NCI-H460 (cell line): ENCODE measurements at places on chromosomes 7 and 10.

- DNase-seq, result no peak
These were observed 83.9 kb upstream of the SDK1 start for GRCh38 chr7:3217166-3217565.

GRCh38 chr10:76514869-76515268, 1083.4 kb downstream of the LRMDA start:
- DNase-seq, result no peak

DNA sequence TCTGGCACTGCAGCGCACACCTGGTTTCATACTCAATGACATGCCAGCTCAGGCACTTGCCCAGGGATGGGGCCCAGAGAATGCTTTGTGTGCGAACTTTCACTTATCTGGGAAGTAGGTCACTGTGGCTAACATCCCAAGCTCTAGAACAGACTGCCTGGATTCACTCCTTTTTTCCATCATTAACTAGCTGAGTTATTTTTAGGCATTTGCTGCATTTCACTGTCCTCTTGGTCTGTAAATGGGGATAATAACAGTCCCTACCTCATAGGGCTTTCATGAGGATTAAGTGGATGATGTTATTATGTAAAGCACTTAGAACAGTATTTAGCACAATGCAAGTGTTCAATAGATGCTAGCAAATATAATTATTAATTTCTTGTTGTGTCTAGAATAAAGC, 98.7 kb upstream of the DOCK1 start:
- no peak for DNase-seq

- DNase-seq, result no peak
These were observed 128.3 kb upstream of the POT1 start for GRCh38 chr7:125057963-125058362.

GRCh38 chr10:44366941-44367630, 17.8 kb downstream of the CXCL12 start:
- DNase-seq, result no peak

DNA sequence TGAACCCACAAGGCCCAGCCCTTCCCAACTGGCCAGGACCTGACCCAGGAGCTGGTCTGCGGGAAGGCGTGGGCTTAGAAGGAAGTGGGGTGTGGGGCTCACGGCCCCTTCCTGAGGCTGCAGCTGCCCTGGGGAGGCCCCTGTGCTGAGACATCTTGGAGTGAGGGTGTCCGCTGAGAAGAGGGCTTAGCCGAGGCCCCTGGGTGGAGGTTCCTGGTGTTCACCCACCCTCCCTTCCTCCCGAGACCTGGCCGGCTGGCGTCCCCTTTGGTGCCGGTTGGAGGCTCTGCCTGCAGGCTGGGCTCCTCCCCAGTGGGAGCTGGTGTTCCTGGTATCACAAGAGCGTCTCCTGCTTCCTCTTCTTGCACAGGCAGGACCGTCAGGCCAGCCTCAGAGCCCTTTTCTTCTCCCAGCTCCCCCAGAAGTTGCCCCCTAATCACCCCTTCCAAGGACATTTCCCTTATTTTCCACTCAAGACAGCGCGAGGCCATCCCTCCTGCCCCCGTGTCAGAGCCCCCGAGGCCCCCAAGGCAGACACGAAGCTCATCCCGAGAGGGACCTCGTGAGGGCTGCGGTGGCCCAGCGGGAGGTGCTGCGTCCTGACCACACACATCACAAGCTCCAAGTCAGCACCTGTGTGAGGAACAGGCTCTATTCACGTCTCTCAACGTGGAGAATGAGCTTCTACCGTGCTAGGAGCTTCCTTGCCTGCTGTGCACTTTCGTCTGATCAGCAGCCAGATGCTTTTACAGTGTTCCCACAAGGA, 25.1 kb upstream of the FAM20C start:
- no peak for DNase-seq

DNA sequence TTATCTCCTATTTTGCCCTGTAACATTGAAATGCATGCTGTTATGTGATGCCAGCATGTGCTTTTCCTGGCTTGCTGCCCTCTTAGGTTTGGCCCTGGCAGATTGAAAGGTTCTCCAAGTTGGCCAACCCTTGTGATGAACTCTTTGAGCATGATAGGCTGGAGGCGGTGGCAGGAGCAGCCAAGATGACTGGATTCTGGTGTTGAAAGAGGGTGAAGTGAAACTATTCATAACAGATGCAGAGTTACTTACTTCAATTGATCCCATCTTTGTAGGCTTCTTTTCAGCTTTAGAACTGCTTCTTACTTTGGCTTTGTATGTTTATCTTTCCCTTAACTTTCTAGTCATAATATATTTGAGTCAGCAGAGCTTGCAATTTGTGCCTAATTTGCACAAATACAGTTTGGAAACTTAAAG, 57.6 kb downstream of the BICC1 start:
- DNase-seq, result no peak

- DNase-seq, result no peak
These were observed 239.6 kb downstream of the SDK1 start for GRCh38 chr7:3540456-3541220.

DNA sequence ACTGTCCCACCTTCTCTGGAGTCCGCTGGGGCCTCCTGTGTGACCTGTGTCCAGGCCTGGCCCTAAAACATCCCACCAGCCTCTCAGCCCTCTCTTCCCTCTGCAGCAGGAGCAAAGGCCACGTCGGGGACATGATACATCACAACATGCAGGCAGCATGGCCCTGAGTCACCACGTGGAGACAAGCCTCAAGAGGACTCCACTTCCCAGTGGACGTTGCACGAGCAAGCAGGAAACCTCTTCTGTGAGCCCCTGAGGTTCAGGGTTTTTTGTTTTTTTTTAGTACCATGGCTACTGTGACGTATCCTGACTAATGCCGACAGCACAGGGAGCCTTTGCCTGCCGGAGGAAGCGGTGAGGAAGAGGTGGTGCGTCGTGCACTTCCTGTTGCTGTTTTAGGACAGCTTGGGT, 165.9 kb downstream of the DNAJB6 start:
- DNase-seq, result no peak

GRCh38 chr10:32948451-32948850, 9.6 kb downstream of the ITGB1 start:
- no peak for DNase-seq

DNA sequence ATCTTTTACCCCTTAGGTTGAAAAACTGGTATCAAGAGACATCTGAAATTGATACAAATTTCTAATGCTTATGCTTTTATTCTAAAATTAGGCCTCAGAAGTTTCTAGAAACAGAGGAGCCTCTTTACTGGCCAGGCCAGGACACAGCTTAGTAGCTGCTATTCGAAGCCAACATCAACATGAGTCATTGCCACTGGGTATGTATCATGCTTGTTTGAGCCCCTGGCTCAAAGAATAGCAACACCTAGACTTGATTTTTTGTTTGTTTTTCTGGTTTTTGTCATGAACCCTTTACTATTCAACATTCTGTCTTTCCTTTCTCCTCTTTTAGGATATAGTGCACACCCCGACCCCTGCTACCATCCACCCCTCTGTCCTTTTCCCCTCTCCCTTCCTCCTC, 90.9 kb upstream of the STK17A start:
- DNase-seq, result peak; percentile 9

DNA sequence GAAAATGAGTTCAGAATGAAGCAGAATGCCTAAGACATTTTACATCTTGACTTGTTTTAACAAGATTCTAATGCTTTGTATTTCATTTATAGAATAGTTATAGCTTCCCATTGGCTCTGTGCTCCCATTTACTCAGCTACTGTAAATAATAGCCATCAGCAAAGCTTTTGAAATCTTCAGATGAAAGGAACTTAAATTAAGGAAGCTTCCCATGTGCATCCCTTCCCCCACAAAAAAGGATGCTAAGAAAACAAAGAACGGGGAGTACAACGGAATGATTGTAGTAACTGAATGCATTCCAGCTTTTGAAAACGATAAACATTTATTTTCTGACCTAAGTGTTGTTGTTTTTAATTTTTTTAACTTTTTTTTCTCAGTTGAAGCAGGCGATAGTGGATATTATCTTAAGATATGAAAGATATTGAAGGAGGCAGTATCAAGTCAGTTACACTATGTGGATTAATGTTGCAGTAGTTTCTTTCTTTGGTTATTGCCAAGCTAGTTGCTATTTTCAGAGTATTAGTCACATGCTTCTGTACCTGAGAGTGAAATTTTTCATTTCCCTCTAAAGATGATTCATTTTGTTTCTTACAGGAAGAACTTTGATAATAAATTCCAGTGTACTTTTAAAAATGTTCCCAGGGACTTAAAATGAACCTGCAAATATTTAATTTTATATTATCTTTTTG, 129.2 kb downstream of the KCND2 start:
- DNase-seq, result no peak

- DNase-seq, result no peak
These were observed 4.1 kb downstream of the KLF6 start for GRCh38 chr10:3780771-3781467.

DNA sequence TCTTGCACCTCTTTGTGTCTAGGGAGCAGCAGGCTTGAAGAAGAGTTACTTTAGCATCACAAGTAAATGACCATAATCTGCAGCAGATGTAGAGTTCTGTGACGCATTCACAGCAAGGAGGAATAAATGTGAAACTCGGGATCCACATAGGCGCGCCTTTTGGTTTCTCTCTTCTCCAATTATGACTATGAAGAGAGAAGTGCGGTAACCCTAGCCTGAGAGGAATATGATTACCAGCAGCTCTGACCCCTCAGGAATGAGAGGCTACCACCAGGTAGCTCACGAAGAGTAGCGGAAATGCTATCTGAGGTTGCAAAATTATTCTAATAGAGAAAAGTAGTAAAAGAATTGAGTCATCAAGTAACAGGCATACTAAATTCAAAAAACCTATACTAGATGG, 25.2 kb upstream of the DMTF1 start:
- DNase-seq, result no peak

DNA sequence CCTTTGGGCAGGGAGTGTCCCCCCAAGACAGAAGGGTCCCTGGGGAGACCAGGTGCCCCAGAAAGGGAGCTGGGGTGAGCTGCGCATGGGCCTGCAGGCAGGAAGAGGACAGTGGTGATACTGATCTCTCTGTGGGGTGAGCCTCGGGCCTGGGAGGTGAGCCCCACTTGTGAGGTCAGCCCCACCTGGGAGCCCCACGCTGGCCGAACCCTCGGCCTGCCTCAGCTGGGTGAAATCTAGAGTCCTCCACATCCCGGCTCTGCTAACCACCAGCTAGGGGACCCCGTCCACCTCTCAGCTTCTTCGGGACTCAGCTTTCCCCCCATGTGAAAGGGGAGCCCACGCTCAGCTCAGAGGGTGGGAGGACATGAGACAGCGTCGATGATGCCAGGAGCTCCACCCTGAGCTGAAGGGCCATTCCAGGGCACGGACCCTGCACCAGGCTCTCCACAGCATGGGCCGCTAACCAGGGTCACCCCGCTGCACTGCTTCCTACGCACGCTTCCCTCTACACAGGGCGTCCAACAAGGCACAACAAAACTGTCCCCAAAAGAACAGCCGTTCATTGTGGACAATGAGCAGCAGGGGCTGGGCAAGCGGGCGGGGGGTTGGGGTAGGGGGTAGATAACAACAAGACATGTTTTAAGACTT, 48.7 kb downstream of the CAMK2B start:
- DNase-seq, result no peak

- no peak for DNase-seq
These were observed 20.6 kb downstream of the KIN start for GRCh38 chr10:7767209-7767608.

GRCh38 chr7:17552952-17553351, 254.5 kb downstream of the AHR start:
- DNase-seq, result no peak

DNA sequence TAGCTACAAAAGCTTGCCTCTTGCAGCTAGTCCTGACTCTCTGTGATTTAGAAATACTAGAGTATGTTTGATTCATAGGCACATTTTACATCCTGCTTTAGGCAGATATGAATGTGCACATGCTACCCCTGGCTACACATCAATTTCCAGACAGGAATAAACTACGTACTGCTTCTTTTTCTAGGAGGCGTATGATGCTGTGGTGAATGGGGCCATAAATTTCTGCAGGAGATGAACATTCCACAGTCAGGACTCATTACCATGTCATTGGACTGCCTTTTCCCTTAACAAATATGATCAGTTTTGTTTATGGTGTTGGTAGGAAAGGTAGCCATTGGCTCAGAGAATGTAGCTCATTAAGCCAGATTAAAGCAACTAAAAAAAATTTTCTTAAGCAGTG, 50.1 kb upstream of the IFRD1 start:
- DNase-seq, result no peak

DNA sequence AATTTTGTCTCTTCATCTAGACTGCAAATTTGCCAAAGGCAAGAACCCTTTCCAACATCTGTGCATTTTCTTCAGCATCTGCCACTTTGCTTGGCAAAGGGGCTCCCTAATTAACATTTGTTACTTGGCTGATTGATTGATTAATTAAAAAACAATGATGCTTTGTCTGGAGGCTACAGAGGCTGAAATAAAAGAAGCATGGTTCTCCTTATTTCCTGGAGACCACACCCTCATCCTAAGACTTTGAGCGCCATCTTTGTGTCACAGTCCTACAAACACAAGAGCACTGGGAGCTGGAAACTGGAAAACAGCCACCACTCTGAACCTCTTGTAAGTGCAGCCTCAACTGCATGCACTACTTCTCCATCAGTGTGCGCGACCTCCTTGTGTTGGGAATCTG, 189.2 kb downstream of the C7orf25 start:
- no peak for DNase-seq

DNA sequence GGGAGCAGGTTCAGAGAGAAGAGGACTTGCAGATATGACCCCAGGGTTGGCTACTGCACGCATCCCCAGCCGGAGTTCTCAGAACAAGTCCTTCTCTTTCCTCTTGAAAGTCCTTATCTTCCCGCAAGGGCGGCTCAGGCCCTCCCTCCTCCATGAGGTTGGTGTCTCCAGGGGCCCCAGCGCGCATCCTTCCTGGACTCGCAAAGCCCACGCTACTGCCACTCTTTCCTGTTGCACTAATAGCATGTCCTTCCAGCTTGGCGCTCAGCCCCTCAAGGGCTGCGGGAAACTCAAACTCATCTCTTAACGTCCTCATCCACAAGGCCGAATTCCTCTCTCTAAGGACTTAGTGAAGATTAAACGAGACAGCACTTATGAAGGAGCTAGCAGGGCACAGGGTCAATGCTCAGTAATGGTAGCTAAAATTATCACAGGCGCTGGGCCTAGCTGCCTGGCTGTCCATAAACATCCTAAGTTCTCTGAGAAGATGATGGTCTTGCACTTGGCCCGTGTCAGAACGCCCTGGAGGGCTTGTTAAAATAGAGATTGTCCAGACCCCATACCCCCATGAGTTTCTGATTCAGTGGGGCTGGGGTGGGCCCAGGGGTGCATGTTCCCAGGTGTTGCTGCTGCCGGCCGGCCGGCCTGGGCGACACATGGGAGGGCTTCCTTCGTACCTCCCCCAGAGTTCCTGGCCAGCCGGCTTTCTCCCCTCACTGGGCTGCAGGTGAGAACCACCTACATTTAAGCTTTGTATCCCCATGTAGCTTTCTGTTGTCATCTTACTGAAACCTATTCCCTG, 261.4 kb downstream of the COBL start:
- no peak for DNase-seq

DNA sequence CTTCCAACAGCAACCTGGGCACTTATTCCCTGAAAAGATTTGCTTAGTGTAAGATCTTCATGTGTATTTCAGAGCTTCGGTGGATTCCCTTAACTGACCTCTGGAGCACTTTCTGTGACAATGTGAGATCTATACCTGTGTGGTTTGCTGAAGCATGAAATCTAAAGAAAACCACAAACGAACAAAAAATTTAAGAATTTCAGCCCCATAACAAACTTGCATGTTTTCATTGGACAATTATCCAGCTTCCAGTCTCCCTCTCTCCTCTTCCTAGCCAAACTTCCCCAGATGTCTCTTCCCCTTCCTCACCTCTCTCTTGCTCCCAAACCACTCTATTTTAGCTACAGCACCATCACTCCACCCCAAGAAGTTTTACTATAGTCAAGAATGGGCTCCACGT, 279.9 kb upstream of the SORCS1 start:
- no peak for DNase-seq

- DNase-seq, result peak; percentile 11
These were observed 81.6 kb upstream of the PFKP start for GRCh38 chr10:2985729-2986232.
